ENCODE measurements at places on chromosomes 7 and 10.
A peak's percentile ranks its signal among the peaks of the same experiment; 100 is the strongest.

DNA sequence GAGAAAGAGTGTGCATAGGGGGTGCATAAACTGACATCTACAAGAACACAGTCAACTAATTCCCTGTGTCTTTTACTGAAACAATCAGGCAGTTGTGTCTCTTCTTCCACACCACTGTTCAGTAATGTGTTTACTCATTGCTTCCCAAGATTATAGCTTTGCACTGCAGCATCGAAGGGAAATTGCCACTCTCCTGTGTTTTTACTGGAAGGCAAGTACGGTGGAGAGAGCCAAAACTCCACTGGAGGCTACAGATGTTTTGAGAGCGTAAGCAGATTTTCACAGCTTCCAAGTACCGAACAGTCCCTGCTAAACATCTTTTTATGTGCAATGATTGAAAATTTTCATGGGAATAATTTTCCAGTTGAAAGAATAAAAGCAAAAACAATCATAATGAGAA lies 510.5 kb upstream of the AKR1E2 start:
- no peak for DNase-seq

GRCh38 chr10:86970982-86971231 lies 2.6 kb downstream of the ADIRF start:
- DNase-seq = no peak

DNA sequence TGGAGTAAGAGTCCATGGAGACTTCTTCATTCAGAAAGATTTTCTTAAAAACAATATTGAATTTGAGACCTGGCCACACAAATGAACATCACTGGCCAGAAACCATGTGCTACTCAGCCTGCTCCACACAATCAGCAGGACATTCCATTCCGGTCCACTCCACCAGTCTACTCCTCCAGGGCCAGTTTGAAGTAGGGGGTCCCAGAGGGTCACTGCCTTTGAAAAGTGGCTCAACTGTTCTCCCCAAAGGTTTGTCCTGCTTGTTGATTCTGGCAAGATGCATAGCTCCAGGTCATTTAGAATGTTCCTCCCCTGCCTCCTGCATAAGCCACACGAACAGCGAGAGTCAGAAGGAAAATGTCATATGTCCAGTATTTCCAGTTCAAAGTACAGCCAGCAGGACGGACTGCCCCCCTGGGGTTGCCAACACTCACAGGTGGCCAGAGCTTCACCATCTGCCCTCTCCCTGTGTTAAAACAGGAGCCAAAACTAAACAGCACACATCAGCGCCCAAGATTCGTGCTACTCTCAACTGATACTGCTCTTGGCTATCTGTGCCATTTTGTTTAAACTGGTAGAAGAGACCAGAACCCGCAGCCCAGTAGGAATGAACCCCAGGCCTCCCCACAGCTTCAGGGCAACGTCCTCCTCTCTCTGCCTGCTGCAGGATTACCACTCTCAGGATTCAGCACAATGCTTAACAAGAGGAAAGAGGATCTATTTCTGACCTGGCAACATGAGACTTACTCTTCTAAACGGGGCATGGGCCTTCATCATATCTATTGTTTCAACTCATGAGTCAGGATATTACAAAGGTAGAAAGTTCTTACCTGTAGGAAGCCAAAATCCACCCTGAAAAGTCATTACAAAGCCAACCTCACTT lies 11.3 kb downstream of the GRB10 start:
- DNase-seq = no peak

DNA sequence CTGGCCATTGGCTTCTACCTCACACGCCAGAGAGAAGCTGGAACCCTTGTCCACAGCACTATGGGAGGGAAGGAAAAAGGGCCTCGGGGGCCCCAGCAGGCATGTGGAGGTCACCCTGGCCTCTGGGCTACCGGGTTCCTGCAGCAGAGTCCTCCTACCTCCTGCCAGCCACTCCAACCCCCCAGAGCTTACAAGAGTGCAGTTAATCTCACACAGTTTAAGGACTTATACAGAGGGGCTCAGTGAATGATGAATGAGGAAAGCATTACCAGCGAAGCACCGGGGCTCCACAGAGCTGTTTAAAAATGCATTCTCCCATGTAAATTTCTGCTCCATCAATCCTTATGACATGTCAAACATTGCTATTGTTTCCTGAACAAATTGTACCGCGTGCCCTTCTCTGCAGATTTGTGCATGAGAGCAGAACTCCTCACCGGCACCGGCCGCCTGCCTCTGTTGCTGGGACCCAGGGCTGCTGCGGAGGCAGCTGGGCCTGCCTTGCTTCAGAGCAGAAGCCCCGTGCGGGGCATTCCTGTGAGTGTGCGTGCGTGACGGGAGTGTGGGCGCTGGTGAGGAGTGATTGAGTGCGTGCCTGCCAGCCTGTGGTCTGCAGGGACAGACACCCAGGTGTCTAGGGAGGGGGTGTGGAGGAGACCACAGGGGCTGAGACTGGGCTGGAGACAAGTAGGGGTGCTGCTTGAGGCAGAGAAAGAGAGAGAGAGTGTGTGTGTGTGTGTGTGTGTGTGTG lies 52.8 kb downstream of the C10orf105 start:
- peak; percentile 49 for DNase-seq

- no peak for DNase-seq
Measured at GRCh38 chr7:138979988-138980562, 1.1 kb downstream of the KIAA1549 start.

DNA sequence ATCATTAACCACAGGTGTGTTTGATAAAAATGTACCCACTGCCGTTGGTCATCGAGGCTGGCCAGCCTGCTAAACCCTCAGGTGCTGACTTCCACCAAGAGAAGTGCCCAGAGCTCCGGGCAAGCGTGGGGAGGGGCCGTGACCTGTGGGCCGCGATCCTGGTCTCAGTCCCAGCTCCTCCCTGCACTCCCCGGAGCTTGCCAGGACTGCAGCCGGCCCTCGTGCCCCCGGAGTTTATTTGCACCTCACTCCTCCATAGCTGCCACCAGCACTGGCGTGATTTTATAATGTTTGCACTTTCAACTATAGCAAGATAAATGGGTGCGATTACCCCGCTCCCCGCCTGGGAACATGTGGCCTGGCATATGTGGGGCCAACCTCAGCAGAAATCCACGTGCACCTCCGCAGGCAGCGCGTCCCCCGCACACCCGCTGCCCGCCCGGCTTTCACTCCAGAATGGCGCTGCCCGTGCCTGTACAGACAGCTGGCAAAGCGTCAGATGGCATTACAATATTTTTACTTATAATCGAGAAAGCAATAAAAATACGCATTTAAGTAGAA lies 30.8 kb downstream of the UNCX start:
- no peak for DNase-seq

GRCh38 chr10:120824881-120825309 lies 26.3 kb upstream of the WDR11 start:
- no peak for DNase-seq

- DNase-seq = no peak
Measured at GRCh38 chr7:113263749-113264148, 145.4 kb upstream of the SMIM30 start.

DNA sequence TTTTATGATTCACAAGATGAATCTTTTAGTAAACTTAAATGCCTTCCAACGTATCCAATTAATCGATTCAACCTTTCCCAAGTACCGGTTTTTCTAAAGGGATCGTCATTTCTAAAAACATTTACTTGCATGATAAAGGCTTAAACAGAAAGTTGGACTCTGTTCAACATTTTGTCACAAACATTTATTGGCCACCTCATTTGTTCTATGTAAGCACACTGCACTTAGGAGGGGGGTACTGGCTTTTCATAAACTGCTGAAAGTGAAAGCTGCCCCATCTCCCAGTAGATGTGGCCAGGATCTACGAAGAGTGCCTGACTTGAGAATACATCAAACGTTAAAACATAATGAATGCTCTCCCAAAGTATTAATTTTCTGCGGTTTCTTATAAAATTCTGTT lies 37.3 kb upstream of the LAMB4 start:
- DNase-seq = no peak

- no peak for DNase-seq
Measured at GRCh38 chr10:128628252-128628651, 502.0 kb upstream of the MKI67 start.

GRCh38 chr7:82345886-82346285 lies 97.7 kb downstream of the CACNA2D1 start:
- no peak for DNase-seq

DNA sequence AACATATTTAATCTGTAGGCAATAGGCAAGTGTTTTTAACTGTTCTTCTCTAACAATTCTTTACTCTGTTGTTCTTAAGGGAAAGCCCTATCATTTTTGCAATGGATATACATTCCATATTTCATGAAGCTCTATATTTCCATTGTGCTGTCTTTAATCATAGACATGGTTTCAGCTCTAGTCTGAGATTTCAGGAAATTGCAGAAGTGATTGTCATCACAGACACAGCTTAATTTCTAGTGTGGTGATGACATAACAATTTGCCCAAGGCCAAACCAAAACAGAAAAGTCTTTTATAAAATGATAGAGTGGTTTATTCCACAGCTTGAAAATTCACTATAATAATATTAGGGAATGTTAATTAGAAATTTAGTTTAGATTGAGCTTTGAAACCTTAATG lies 494.1 kb upstream of the SEMA3A start:
- no peak for DNase-seq

DNA sequence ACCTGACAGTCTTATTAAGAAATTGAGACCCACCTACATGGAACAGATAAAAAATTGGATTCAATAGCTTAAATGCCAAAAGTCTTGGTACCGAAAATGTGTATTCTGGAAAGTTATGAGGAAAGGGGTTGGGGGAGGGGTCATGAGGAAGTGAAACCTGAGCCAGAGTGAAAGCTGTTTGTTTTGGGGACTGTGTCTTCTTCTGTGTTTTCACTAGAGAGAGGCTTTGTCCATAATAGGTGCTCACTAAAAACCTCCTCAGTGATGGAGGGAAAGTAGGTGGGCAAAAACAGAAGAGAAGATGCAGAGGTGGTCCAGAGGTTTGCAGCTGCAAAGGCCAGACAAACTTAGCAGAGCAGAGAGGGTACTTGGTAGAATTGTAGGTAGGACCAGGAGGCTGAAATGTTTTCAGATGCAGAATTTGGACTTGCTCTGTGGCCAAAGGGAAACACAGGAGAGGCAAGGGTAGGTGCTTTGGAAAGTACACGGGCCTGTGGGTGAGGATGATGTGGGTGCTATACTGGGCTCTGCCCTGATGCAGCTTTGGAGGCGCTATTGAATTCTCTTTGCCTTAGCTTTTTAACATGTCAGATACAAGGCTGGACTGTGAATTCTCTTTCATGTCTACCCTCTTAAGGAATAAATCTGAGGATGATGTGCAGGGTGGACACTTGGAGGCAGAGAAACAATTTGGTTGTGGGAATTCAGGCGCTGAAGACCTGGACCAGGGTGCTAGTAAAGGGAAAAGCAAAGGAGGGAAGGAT lies 254.6 kb downstream of the PTEN start:
- DNase-seq = no peak

DNA sequence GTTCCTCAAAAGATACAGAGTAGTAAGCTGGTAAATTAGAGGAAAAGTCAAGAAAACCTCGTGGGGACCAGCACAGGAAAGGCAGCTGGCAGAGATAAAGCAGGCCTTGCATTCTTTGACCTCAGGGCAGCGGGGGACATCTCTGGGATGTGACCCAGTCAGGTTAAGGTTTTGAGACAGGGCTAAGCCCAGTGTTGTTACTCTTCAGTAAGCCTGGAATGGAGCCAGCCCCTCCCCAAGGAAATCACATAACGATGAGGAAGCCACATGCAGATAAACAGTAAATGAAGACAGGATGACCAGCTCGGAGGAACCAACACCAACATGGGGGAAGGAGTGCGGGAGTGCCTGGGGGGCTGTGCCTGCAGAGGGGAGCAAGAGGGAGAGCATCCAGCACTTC lies 99.6 kb downstream of the JAZF1 start:
- DNase-seq = no peak

GRCh38 chr7:86991771-86992191 lies 67.7 kb downstream of the ELAPOR2 start:
- DNase-seq = no peak

DNA sequence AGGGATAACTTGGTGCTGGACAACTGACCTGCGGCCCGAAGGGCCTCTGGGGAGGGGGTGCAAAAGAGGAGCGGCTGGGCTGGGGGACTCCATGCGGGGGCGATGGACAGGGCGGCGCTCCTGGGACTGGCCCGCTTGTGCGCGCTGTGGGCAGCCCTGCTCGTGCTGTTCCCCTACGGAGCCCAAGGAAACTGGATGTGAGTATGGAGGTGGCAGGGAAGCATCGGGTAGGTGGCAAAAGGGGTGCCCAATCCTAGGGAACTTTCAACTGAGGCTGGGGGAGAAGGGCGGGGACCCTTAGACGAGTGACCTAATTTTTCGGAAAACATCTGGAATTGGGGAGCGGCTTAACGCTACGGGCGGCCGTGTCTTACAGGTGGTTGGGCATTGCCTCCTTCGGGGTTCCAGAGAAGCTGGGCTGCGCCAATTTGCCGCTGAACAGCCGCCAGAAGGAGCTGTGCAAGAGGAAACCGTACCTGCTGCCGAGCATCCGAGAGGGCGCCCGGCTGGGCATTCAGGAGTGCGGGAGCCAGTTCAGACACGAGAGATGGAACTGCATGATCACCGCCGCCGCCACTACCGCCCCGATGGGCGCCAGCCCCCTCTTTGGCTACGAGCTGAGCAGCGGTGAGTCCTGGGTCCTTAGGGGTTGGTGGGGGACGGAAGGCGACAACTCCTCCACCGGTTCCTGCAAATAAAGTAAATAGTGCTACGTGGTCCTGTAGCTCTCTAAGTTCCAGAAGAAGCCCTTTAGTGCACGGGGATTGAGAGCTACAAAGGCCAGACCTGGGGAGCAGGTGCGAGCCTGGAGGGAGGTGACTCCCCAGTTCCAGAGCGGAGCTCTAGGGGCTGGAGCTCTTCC lies 622 bp downstream of the WNT16 start:
- DNase-seq = no peak

GRCh38 chr10:52332815-52333214 lies 18.7 kb downstream of the DKK1 start:
- DNase-seq = no peak

DNA sequence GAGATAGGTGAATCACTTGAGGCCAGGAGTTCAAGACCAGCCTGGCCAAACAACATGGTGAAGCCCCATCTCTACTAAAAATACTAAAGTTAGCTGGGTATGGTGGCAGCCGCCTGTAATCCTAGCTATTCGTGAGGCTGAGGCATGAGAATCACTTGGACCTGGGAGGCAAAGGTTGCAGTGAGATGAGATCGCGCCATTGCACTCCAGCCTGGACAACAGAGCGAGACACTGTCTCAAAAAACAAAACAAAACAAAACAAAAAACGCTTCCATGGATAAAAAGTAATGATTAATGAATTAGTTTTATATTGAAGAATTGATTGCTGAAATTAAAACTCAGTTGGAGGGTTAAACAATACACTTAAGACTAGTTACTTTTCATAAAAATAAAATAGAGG lies 32.3 kb downstream of the KLHDC10 start:
- no peak for DNase-seq

All from stimulated activated naive CD4-positive, alpha-beta T cell (primary cell).